ENCODE measurements at places on chromosomes 5 and 9.

DNA sequence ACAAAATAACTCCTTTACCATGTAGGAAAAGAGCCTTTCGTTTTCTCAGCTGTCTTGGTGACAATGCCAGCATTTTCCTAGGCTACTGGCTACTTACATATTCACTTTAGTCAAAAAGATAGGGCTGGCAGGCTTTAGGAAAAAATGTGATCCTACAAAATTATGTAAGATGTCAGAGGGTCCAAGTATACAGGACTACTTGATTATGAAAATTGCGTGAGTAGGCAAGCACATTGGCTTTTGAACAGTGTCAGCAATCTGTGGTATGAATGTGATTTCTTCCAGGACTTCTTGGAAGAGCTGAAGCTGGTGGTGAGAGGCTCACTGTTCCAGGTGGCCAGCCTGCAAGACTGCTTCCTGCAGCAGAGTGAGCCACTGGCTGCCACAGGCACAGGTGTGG lies 22.8 kb downstream of the THBS4 start:
- no peak for DNase-seq

DNA sequence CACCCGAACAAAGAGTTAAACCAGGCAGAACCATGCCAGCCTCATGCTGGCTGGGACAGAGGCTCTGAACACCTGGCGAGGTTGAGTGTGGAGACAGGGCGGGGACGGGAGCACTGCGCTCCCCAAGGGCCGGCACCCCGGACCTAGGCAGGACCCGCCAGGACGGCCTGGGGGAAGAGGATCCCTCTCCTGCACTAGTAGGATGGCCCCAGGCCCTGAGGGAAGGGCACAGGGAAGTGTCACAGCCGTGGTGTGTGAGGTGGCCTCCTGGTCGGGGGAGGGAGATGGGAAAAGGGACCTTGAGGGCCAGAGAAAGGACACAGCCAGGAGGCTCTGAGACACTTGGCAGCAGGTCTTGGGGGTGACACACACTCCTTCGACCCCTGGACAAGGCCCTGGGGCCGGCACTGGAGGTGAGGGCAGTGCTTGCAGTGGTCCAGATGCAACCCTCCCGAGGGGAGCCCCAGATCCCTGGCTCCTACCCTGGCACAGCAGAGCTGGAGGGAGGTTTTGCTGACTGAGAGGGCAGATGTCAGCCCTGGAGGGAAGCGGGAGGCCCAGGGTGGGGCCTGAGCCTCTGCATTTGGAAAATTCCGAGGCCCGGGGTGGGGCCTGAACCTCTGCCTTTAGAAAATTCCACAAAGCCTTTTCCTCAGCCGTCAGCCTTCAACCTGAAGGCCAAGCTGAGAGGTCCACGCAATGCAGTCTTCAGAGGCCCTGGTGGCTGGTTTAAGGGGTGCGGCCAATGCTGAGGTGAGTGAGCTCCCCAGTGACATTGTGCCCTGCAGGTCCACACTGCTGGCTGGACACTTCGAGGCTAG lies 24.8 kb upstream of the TERT start:
- DNase-seq = no peak

- no peak for DNase-seq
Measured at GRCh38 chr9:135016037-135016640, 71.3 kb upstream of the OLFM1 start.

DNA sequence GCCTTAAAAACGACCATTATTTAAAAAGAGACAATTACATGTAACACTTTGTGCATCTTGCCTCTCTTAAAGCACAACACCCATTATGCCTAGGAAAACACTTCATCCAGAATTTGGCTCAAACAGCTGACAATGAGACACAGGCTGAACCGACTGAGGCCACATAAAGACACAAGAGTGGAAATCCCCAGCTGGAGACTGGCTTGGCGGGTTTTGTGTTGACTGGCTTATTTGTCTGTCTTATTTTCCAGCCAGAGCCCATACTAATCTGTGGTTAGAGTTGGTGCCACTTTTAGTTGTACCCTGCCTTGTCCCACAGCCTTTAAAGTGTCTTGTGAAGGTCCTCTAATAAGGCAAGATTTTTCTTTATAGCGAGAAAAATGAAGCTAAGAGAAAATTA lies 21.2 kb downstream of the TRIM14 start:
- peak; percentile 85 for DNase-seq

DNA sequence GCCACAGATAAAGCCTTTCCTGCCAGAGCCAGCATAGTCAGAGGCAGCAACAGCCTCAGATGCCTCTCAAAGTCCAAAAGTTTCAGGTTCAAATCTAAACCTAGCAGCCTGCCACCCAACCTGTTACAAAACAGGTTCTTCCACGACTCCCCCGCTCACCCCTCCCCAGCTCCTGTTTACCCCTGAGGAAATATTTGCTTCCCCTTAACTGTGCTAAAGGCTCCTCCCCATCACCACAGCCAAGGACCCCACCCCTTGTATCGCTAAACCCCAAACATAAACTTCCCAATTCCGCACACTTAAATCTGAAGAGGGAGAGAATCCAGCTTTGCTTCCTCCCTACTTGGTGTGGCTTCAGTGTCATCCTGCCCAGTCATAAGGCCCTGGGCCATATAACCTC lies 15.4 kb upstream of the VDAC1 start:
- no peak for DNase-seq

GRCh38 chr5:93378073-93378472 lies 202.9 kb downstream of the NR2F1-AS1 start:
- DNase-seq = no peak

- no peak for DNase-seq
Measured at GRCh38 chr5:96659170-96659569, 3.0 kb upstream of the CAST start.

- no peak for DNase-seq
Measured at GRCh38 chr9:97980479-97980803, 2.7 kb upstream of the ANP32B start.

GRCh38 chr5:157143127-157143971 lies 684 bp upstream of the MED7 start:
- peak; percentile 72 for DNase-seq

DNA sequence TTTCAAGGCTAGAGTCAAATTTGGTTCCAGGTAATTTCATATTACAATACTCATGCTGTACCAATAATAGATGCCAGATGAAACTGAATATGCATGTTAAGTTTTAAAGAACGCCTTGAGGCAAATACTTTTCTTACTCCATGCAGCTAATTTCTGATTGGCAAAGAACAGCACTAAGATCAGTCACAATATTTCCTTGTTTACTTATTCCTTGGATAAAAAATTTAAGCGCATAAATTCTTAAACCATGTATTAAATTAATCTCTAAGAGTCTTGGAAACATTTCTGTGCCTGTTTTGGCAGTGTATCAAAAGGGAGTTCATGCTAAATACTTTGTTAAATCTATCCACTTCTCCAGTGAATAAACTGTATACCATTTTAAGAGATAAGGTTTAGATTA lies 173.5 kb downstream of the SLC12A2 start:
- DNase-seq = no peak

DNA sequence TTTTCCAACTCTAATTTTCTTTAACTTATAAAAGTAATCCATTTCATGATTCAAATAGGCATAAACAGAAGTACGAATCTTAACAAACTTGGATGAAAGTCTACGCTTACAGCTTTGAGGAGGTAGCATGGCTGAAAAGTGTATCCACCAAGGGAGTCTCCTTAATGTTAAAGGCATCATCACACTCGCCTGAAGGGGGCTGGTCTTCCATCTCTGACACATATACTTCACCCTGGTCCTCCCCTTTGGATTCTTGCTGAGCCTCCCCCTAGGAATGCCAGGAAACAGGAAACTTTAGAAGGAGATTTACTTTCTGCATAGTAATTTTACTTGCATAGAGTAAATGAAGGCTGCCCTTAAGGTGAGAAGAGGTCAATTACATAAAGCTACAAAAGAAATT lies 10.3 kb upstream of the NME5 start:
- no peak for DNase-seq

DNA sequence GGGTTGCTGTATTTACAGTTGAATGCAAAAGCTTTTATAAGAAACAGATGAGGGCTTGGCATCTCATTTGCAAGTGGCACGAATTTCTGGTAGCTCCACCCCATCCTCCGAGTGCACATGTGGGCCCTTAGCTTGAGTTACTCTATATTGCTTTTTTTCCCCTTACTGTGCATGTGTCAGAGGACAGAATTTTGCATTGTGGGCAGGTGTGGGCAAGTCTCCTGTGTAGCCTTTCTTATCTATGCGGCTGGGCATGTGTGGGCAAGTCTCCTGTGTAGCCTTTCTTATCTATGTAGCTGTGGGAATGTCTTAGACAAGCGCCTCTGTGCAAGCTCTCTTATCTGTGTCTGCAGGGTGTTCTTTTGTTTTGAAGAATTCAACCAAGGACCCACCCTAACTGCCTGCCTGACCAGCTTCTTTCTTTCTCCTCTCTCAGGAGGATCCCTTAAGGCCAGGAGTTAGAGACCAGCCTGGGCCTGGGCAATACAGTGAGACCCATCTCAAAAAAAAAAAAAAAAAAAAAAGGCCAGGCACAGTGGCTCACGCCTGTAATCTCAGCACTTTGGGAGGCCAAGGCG lies 34.1 kb upstream of the SIL1 start:
- no peak for DNase-seq

DNA sequence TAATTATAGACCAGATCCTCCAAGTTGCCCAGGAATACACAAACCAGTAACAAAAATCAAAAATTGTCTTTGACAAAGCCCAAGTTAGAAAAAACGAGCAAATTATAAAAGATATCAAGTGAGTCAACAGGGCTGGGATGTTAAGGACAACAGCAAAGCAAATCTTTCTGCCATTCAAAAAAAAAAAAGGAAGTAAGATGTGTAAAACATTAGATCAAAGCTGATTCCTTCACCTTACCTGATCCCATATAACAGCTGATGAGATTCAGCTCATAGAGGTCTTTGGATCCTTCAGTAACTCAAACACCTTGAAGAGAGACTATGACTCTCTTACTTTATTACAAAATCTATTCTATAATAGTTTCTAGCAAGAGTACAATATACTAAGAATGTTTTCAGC lies 100.9 kb downstream of the STRBP start:
- DNase-seq = no peak

DNA sequence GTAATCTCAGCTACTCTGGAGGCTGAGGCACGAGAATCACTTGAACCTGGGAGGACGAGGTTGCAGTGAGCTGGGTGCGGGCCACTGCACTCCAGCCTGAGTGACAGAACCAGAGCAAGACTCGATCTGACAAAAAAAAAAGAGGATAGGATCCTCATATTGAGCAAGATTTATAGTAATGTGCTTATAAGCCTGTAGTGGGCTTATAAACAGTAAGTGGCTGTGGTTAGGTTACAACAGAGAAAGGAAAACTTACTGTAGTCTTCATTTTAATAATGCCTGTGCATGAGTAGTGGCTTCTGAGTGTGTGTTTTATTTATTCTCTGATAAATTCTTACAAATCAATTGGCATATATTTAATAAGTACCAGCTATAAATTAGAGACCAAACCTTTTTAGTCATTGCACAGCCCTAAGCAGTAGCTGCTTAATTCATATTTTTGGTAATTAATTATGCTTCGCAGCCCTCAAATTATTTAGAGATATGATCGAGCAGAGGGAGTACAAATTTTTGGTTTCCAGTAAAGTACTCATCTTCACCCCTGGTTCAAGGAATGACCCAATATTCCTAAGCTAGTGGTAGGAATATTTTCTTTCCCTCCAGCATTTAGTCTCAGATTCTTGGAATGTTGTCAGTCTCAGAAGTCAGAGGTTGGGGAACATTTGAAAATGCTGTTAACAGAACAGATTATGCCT lies 73.8 kb upstream of the KLF9 start:
- no peak for DNase-seq

- peak; percentile 36 for DNase-seq
Measured at GRCh38 chr9:133683586-133684120, 47.5 kb downstream of the DBH start.

- no peak for DNase-seq
Measured at GRCh38 chr9:25917731-25918362, 239.6 kb upstream of the TUSC1 start.

DNA sequence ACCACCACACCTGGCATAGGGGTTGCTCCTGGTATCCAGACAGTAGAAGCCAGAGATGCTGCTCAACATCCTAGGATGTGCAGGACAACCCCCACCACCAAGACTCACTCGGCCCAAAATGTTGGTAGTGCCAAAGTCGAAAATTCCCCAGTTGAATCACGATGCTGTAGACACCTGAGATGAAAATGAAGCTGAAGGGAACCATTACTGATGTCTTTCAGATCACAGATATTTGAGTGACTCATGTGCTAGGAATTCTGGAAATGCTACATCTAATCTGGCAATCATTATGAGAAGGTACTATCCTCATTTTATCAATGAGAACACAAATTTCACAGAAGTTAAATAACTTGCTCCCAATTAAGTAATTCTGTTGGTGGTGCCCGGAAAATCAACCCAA lies 21.0 kb upstream of the UBE2QL1 start:
- DNase-seq = no peak

GRCh38 chr9:34552606-34552981 lies 29.8 kb upstream of the ENHO start:
- DNase-seq = no peak

DNA sequence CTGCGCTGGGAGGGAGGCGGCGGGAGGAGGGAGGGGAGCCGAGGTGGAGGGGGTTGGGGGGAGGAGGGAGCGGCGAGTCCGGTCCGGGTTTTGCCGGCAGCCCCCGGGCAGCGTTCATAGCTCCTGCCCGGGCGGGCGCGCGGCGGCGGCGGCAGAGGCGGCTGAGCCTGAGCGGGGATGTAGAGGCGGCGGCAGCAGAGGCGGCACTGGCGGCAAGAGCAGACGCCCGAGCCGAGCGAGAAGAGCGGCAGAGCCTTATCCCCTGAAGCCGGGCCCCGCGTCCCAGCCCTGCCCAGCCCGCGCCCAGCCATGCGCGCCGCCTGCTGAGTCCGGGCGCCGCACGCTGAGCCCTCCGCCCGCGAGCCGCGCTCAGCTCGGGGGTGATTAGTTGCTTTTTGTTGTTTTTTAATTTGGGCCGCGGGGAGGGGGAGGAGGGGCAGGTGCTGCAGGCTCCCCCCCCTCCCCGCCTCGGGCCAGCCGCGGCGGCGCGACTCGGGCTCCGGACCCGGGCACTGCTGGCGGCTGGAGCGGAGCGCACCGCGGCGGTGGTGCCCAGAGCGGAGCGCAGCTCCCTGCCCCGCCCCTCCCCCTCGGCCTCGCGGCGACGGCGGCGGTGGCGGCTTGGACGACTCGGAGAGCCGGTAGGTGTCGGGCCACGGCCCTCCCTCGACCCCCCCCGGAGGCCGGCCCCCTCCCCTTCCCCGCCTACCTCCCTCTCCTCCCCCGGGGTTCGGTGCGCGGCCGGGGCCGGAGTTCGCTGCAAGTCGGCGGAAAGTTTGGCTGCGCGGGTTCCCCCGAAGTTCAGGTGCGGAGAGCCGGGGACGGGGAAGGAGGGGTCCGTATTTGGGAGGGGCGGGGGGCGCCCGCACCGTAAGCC lies at the start of gene CXXC5:
TSS of gene CXXC5 (plus strand) at position 145 of the 877 bp plus-strand sequence. CDS start 32,175 bp downstream, outside the sequence.
- peak; percentile 61 for DNase-seq

Measured in activated CD4-positive, alpha-beta T cell treated with anti-CD3 and anti-CD28 coated beads, Interleukin-2, Interleukin-6, amounts not matched to agents 100 ng/mL and 50 ng/mL, durations not matched to agents 16 hours and 8 hours (primary cell).